ENCODE measurements at places on chromosomes 5 and 9.

GRCh38 chr9:123365881-123366528, 10.0 kb downstream of the CRB2 start:
- DNase-seq = no peak

DNA sequence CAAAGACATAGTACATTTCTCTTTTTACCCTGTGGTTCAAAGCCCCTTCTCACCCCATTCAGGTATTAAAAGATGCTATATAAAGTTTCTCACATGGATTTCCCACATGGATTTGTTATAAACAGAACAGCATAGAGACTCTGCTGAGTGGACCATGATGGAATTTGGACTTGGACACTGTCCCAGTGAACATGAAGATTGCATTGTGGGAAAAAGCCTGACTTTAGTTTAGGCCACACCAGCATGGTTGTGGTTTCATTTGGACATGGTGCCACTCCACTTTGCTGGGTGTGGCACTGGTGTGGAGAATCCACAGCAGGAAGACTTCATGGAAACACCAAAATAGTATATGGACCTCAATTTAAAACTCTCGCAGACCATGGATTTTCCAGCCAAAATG, 124.6 kb downstream of the ARHGAP26 start:
- DNase-seq = no peak

GRCh38 chr5:14572836-14573235, 8.8 kb upstream of the OTULINL start:
- no peak for DNase-seq

DNA sequence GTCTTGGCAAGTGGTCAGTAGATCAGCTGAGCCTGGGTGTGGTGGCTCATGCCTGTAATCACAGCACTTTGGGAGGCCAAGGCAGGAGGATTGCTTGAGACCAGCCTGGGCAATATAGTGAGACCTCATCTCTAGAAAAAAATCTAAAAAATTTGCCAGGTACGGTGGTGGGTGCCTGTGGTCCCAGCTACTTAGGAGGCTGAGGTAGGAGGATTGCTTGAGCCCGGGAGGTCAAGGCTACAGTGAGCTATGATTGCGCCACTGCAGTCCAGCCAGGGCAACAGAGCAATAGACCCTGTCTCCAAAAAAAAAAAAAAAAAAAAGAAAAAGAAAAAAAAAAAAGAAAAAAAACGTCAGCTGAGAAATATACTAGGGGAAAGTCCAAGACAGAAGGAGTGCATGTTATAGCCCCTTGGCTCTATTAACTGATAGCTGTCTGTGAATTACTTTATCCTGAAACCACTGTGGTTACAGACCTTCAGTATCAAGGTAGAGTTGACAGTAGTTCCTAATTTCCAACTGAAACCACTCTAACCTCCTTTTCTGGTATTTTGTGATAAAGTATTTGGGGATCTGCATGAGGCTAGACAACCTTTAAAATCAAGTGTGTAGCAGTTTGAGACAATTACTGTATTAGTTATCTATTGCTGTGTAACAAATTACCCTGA, 2.3 kb upstream of the INIP start:
- no peak for DNase-seq

DNA sequence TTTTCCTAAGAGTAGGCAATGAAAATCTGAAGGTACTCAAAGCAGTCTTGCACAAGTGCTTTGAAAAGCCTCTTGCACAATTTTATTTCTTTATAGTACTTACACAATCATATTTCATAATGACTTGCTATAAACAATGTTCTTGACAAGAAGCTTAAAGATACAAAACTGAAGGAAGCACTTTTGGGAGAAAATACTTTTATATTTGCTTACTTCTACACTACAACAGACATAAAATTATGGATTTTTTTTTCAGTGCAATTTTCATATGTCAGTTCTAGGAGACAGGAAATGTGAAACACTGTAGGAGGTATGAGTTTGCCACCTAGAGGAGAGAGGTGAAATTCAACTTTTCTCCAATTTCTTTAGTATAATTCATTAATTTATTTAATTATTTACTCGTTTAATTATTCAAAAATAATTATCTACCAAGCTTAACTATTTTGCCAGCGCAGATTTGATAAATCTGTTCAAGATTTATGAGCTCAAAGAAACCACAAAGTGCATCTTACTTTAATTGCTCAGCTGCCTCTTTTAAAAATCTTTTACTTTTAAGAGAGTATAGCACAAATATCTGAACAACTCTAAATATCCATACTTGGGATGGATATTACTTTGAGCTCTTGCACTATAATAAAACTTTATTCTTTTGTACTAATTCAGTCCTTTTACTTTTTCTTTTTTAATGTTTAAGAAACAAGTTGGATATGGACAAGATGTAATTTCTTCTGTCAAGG, 29.0 kb upstream of the CDKN2B start:
- DNase-seq = no peak

GRCh38 chr5:3309538-3309937, 286.1 kb upstream of the IRX1 start:
- DNase-seq = no peak

- DNase-seq = no peak
Measured at GRCh38 chr5:35205186-35205585, 25.1 kb downstream of the PRLR start.

- no peak for DNase-seq
Measured at GRCh38 chr9:27856054-27856453, 282.8 kb upstream of the C9orf72 start.

DNA sequence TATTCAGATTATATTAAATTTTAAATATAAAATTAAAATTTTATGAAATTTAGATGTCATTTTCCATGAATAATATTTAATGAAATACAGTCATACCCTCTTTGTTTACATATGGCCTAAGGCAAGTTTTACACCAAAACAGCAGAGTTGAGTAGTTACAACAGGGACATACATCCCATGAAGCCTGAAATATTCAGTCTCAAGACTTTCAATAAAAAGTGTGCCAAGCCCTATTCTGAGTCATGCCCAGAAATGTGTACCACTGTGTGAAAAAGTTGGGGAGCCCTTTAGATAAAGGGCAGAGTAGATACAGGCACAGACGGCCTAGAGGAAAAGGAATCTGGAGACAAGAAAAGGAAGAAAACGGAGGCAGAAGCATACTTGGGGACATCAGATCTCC, 261.3 kb downstream of the SGCD start:
- no peak for DNase-seq

GRCh38 chr5:35776757-35777156, 79.9 kb upstream of the IL7R start:
- DNase-seq = no peak

GRCh38 chr9:92185096-92185495, 69.9 kb upstream of the SPTLC1 start:
- no peak for DNase-seq

GRCh38 chr9:90107726-90108655, 503.2 kb downstream of the GADD45G start:
- no peak for DNase-seq

DNA sequence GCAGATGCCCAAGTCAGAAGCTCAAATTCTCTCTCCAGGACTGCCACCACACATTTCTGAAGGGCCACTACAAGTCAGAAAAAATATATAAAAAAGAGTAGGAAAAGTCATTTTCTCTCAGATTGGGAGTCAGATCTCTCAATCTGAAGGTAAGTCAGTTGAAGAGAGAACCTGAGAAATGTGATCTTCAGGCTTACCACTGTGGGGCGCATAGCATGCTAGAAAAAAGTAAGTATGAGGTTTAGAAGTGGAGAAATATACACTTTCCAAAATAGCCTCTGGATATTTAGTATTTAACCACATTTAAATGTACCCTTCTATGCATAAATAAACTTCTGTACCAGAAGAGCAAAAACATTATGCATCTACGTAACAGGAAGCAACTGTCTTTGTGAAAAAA, 800.7 kb upstream of the CTNND2 start:
- no peak for DNase-seq

GRCh38 chr5:27818888-27819287, 780.5 kb upstream of the CDH9 start:
- DNase-seq = no peak

GRCh38 chr9:10048994-10049393, 563.8 kb downstream of the PTPRD start:
- DNase-seq = no peak

DNA sequence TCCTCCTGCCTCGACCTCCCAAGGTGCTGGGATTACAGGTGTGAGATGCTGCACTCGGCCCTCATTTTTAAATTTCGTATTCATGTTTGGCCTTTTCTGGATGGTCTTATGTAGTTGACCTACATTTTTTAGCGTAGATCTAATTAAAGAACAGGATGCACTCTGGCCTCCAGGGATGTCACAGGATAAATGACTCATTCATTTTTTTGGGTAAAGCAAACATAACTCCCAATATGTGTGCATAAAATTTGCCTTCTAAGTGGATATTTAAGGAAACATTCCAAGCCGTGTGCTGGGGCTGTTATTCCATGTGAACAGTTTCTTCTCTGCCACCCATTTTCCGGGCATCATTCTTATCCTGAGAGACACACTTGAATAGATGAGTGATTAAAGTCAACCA, 501.6 kb downstream of the IRX1 start:
- no peak for DNase-seq

- DNase-seq = no peak
Measured at GRCh38 chr5:161273410-161273809, 273.1 kb downstream of the GABRB2 start.

GRCh38 chr5:171316258-171317121, 7.4 kb downstream of the TLX3 start:
- no peak for DNase-seq

DNA sequence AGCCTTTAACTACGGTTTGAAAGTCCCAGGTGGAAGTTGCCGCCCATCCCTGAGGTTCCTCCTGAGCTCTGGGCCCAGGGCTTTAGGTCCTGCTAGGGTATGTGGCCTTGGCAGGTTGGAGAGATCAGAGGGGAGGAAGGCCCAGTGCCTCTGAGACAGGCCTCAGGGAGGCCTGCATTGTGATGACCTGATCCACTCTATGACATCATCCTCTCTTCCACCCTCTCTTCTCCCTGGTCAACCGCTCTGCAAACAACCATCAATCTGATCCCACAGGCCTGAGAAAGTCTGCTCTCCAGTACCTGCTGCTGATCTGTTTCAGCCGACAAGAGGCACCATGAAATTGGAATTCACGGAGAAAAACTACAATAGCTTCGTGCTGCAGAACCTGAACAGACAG, at the start of gene CCIN:
Gene CCIN (plus strand): TSS at position 223 of the 400 bp plus-strand sequence. CDS start 115 bp downstream, at position 338.
- no peak for DNase-seq
